Activated naive CD4-positive, alpha-beta T cell treated with anti-CD3 and anti-CD28 coated beads for 36 hours (primary cell): ENCODE measurements at places on chromosomes 13 and 19. TPM values are rescaled to one million over a fixed set of nuclear protein-coding genes. Genes with fewer than 3 reads are reported as not detected.

GRCh38 chr19:55487924-55488687, at the start of gene SSC5D:
TSS of gene SSC5D (plus strand) at chr19:55488436. CDS start at chr19:55488590, 154 bp downstream.
- no peak for DNase-seq

- no peak for DNase-seq
Measured at GRCh38 chr13:113526466-113527220, 36.1 kb upstream of the DCUN1D2 start.

DNA sequence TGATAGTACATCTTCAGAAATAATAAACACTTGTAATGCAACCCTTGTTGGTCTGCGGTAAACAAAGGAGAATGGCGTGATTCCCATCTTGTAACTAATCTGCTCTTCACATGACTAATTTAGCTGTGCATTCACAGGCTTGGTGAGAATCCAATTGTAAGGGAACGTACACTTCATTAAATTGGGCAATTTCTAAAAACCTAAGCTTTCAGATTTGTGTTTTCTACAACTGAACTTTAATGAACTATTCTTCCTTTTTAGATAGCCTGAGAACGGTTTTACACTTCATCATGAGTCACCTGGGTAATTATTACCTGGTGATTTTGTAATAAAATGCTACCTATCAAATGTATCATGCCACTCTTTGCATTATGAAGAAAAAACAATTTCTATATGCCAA, 306.9 kb downstream of the KLF5 start:
- DNase-seq, result no peak

DNA sequence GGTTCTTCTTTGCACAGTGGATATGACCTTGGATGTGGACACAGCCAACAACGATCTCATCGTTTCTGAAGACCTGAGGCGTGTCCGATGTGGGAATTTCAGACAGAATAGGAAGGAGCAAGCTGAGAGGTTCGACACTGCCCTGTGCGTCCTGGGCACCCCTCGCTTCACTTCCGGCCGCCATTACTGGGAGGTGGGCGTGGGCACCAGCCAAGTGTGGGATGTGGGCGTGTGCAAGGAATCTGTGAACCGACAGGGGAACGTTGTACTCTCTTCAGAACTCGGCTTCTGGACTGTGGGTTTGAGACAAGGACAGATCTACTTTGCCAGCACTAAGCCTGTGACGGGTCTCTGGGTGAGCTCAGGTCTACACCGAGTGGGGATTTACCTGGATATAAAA, 9.4 kb downstream of the RFPL4AL1 start:
- DNase-seq, result no peak

DNA sequence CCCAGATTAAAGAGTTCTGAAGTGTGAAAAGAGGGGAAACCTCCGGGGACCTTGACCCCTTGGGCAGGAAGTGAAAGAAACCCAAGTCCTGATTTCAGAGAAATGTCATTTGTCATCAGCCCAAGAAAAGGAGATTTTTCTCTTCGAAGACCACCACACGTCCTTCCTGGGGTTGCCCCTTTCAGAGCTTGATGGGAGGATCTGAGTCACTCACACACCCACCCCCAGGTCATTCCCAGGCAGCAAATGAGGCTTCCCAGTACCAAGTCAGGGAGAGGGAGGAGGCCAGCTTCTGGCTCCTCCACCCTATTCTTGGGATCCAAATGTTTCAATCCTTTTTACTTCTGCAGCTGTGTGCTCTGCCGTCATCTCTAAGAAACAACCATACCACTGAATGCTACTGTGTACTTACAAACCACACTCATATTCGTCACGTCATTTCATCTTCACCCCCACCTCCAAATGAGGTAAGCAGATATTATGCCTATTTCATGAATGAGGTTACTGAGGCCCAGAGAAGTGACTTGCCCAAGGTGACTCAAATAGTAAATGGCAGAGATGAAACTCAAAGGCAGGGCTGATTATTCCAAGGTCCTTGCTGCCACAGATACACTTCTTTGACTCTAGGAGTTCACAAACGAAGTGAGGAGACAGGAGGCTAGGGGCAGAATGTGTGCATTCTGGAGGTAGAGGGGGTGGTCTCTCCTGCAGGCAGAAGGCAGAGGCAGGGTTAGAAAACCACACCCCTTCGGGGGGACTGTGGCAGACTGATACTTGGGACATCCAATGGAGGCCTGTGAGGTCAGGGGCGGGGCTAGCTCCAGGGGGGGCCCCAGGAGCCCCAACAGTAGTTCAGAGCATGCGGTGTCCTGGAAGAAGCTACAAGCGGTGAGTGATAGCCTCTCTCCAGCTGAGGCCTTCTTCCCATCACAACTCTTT, 5.0 kb upstream of the KMT2B start:
- peak; percentile 88 for DNase-seq

GRCh38 chr13:103716718-103717117, 650.5 kb upstream of the SLC10A2 start:
- no peak for DNase-seq

DNA sequence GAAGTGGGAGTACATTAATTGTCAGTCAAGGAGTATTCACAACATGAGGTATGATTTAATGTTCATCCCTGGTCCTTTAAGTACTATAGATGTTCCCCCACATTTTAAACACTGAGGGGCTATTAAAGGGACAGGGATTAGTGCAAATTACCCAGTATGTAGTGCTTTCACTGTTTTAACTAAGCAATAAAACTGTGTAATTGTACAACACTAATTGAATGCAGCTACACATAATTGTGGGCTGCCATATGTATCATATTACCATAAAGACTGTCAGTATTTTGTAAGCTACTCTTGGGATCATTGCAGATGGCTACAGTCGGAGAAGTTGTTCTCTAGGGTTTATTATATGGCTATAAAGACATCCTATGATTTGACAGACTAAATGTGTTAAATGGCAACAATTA, 316.6 kb downstream of the DCLK1 start:
- no peak for DNase-seq

DNA sequence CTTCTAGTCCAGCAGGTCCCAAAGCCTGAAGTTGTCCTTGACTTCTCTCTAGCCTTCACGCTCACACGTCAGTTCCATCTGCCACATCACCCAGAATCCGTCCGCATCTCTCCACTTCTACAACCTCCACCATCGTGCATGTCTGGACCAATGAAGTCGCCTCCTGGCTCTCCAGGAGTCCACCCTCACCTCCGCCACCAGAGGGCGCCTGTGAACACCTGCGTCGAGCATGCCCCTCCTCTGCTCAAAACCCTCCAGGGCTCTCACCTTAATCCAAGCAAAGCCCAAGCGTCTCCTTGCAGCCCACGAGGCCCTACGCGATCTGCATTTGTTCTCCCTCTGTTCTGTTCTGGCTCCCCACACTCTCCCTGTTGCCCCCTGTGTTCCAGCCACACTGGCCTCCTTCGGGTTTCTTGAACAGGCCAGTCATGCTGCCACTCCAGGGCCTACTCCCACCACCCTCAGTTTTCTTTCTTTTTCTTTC, 3.7 kb downstream of the USHBP1 start:
- peak; percentile 95 for DNase-seq

- DNase-seq, result peak; percentile 90
Measured at GRCh38 chr19:5974721-5975387, 3.1 kb downstream of the RANBP3 start.

DNA sequence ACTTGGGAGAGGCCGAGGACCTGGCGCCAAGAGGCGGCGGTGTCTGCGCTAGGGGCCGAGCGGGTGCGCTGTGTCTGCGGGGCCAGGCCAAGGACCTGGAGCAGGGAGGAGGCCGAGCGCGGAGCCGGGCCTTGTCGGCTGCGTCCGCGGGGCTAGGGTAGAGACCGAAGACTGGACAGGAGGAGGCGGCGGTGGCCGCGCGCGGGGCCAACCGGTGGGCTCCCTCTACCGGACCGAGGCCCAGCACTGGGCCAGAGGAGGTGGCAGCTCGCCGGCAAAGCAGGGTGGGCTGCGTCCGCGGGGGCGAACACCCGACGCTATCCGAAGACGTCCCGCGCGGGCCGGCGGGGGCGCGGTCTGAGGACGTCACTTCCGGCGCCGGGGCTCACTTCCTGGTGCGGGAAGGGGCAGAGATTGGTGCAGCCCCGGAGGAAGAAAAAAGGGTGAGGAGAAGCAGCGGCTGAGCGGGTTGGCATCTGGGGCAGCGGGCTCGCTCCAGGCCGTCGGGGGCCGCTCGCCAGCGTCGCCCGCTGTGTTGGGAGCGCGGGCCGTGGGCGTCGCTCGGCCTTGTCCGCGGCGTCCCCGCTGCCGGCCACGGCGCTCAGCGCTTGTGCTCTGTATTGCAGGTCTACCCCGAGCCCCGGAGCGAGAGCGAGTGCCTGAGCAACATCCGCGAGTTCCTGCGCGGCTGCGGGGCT, 38.3 kb downstream of the ARHGEF7 start:
- DNase-seq, result peak; percentile 93

DNA sequence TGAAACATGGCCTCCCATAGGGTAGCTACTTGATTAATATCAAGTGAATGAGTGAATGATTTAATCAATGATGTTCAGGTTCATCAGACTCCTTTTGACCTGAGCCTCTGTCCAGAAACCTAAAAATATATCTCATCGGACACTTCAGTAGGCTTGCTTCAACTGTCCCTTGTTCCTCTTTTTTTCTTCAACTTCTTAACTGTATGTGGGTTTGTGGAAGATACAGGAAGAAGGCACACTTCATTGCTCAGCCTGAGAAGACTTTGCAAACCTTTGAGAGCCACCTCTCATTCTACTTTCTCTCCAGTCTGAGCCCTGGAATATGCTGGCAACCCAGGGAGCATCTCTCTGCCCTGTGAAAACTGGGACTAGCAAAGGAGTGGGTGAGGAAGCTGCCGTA, 557.0 kb downstream of the FGF9 start:
- no peak for DNase-seq

GRCh38 chr13:23381866-23382265, 51.6 kb downstream of the SACS start:
- no peak for DNase-seq

- no peak for DNase-seq
Measured at GRCh38 chr19:43466793-43467192, 1.4 kb upstream of the LYPD3 start.

GRCh38 chr19:8307400-8307964, 676 bp downstream of the CD320 start:
- DNase-seq, result peak; percentile 5

ITPKC gene
- 4.4 TPM for total RNA-seq

SETDB2 gene
- 16.2 TPM for total RNA-seq

CYSLTR2 gene
- total RNA-seq, result 1.3 TPM

NLRP11 gene
- not detected for total RNA-seq

VSTM1 gene
- total RNA-seq, result not detected
